Motor neuron (in vitro differentiated cells): ENCODE measurements at places on chromosomes 5 and 9. TPM values are rescaled to one million over a fixed set of nuclear protein-coding genes. Genes with fewer than 3 reads are reported as not detected.

The CNTNAP3 gene
- total RNA-seq: 2.5 and 2.9 TPM in 2 replicates

The NR4A3 gene
- total RNA-seq: 2.3 and 2.4 TPM in 2 replicates

The EQTN gene
- 0.38 and 0.75 TPM in 2 replicates for total RNA-seq

The COMMD10 gene
- 26.4 and 27.0 TPM in 2 replicates for total RNA-seq

The ARHGEF28 gene
- 0.81 and 1.7 TPM in 2 replicates for total RNA-seq

The GAPVD1 gene
- 29.9 and 30.7 TPM in 2 replicates for total RNA-seq

- no peak for ATAC-seq
These were observed 847.5 kb downstream of the TLE1 start for GRCh38 chr9:80841888-80842287.

DNA sequence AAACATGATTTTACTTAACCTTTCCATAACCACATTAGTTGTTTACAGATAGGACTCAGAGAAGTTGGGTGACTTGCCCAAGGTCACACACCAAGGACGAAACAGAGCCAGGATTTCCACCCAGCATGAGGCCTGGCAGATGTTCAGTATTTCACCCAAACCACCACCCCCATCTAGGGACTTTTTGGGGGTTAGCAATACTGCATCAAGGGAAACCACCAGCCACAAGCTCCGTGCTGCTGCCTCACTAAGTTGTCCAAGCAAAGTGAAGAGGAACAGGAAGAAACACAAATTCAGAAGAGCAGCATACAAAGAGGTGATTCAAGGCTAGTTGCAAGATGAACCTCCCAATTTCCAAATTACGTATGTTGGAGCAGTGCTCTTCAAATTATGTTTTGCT is 219.6 kb upstream of the RORB start:
- no peak for ATAC-seq

- ATAC-seq: peak; percentile 62
These were observed 441.3 kb upstream of the PIK3R1 start for GRCh38 chr5:67774267-67774552.

DNA sequence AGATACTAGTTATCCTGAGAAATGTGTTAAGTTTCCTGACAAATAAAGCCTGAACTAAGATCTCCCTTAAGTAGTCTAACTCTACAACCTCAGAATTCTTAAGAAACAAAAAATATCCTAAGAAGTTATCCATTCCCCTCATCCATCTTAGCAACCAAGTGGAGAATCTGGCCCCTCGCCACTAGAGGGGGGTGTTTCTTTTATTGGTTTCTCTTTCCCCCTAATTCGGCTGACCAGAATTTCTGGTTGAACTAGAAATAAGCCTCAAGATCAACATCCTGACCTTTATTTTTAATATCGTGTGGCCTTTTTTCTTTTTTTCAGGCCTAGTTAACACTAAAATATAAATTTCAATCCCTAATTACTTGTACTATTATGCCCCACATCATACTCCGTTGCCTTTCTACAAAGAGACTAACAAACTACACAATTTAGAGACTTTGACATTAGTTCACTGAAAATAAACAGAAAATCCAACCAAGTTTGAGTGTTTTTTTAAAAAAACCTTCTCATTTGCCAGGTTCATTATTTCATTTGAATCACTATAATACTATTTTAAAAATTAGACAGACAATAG is 14.3 kb upstream of the NR4A3 start:
- ATAC-seq: no peak

DNA sequence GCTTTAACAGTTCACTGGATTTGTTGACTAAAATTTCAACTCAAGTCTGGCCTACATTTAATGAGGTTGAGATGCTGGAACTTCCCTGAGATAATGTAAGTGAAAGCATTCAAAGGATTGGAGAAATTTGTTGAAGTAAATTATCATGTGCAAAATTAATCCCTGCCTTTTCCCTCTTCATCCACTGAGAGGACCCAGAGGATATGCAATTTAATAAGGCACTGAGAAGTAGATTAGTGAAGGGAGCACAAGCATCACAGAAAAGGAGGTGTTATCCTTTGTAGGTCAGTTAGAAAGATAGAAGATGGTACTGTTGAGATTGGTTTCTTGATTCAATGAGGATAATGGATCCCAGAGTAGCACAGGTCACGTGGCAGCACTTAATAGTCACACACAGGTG is 42.6 kb upstream of the ANKRD31 start:
- ATAC-seq: no peak

DNA sequence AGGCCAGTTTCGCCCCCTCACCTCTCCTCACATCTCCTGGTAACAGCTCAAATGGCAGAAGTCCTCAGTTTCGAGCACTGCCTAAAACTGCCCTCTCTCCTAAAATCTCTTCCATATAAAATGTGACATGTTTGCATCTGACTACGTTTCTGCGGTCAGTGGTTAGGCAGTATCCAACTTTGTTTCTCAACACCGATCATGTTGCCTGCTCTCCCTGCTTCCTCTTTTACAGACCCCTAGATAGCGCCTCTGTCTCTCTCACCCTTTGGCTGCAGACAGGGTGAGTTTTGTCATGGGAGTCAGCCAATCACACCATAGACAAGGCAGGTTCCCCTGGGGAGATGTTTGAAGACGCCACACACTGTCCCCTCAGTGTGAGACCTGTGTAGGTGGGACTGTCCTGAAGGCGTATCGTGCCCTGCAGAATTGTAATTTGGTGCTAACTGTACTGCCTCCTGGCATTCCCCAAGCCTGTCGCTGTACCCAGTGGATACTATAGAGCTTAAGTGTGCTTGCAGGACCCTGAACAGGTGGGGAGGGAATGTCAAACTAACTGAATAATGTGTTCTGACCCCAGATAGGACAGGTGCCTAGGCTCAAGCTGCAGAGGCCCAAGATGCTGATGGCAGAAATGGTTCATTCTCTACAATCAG is 1.1 kb downstream of the HEXB start:
- ATAC-seq: no peak

DNA sequence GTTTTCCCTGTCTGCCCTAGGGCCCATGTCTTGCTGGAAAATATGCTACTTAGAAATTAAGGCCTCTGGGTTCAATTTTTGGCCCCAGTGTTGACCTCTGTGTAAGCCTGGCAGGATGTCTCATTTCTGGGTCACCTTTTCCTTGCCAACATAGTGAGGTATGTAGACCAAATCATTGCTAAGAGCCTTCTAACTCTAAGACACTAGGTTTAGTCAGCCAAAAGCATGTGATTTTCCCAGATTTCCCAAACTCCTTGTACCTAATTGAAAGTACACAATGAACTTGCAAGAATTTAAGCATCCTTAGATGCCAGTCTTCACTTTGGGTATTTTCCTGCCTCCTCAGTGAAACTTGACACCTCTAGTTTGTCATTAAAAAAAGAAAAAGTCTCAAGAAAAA is 77.0 kb downstream of the GALNT10 start:
- ATAC-seq: no peak

DNA sequence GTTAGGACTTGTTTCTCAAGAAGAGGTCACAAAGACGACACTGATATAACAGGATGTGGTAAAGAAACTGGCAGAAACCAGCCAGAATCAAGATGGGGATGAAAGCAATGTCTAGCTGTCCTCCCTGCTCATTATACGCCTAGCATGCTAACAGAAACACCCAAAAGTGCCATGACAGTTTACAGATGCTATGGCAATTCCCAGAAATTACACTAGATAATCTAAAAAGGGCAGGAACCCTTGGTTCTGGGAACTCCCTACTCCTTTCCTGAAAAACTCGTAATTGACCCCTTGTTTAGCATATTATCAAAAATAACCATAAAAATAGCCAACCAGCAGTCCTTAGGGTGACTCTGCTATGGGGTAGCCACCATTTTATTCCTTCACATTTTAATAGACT is 10.9 kb upstream of the MRPS30 start:
- ATAC-seq: no peak

DNA sequence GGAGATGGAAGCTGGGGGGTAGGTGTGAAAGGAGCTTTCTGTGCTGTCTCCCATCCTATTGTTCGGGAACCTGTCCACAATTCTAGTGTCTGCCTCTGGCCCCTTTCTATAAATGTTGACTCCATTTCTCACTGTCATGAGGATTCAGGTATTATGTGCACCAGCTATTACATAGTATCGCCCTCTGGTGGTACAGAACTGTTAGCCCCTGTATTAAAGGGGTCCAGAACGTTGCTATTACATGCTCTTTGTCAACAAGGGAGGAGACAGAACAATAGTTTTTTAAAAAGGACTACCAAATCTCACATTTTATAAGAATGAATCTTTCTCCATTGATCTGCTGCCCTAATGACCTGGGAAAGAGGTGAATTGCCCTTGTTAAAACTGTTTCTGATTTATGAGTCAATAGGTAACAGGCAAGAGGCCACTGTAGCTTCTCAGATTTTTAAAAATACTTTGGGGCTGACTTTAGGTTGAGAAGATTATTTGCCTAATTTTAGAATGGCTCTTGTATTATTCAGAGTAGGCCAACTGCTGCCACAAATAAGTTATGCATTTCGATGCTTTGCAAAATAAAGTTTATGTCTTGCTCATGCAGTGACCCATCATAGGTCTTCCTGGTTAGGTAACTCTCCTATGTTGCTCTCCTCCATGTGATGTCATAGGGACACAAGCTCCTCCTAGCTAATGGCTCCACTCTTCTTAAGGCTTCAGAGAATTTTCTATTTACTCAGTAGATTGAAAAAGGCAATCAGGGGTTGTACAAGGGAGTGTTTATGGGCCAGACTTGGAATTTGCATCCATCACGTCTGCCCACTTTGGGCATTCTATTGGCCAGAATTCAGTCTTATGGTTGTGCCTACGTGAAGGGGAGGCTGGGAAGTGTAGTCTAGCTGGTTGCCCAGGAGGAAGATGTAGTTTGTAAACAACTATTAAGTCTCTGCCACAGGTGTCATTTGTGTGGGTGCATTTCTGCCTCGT is 20.8 kb downstream of the DCANP1 start:
- peak; percentile 88 for ATAC-seq

DNA sequence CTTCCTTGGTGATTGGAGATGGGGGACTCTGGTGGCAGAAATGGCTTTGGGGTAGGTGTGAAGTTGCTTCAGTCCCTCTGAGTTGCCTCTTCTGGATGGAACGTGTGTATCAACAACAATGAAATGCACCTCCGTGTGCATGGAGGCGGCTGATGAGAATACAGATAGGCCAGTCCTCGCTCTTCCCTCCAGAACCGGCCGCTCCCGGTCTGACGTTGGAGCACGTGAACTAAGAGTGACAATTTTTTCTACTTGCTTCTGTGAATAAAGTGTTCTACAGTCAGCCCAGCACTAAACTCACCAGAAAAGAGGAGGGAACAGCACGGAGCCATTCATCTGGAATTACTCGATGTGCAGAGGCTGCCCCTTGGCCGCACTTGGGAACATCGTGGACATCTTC is 90.7 kb downstream of the ANKRD33B start:
- ATAC-seq: peak; percentile 20

DNA sequence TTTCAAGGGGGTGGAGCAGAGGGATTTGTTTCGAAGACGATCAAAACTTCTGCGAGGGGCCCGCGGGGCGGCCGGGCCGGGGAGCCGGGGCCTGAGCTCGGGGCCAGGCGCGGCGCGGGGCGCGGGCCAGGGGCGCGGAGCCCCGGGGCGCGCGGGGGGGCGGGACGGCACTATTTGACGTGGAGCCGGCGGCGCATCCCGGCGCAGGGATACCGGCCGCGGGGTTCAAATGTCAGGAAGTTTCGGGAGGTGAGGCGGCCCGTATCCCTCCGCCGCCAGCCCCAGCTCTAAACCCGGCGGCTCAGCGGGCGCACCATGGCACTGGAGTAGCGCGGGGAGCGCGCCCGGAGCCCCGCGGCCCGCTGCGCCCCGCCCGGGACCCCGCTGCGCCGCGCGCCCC is at the start of gene LMX1B:
TSS of gene LMX1B (plus strand) at position 278 of the 400 bp plus-strand sequence. CDS start 522 bp downstream, outside the sequence.
- ATAC-seq: no peak

- ATAC-seq: peak; percentile 42
These were observed 99.3 kb downstream of the AMBP start for GRCh38 chr9:113978725-113979342.

DNA sequence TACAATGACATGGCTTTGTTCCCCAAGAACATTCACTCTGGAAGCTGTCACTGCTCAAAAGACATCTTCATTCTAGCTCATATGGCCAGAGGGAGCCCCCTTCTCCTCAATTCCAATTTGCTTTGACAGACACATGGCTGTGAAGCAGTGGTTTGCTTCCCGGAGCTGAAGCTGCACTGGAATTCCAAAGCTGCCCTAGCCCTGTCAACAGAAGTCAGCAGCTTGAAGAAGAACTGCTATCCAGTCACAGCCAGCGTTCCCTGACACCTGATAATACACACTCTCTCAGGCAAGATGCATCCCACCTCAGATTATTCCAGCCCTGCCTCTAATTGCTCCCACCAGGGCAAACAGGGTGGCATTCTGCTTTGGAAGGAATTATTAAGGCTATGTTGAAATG is 93.7 kb downstream of the SEMA5A start:
- ATAC-seq: no peak
